Stimulated activated CD8-positive, alpha-beta memory T cell treated with anti-CD3 and anti-CD28 coated beads, Interleukin-7, amount 100 ng/mL, for 1 hour (primary cell): ENCODE measurements at places on chromosomes 6 and 20.

DNA sequence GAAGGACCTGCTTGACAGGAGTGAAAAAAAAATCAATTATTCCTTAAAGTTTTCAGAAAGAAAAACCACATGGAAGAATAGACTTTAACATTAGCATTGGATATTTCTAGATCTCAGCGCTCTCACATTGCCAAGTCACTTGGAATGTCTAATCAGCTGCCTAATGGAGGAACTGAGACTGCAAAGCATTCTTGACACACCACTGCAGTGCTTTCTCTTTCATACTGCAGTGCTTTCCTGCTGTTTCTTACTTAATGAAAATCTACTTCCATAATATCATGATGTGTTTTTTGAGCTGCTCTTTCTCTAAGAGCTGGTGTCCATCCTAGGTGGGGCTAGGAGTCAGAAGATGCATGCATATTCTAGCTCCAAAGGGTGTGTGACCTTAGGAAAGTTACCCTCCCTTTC lies 20.4 kb upstream of the MCM3 start:
- DNase-seq, result no peak

DNA sequence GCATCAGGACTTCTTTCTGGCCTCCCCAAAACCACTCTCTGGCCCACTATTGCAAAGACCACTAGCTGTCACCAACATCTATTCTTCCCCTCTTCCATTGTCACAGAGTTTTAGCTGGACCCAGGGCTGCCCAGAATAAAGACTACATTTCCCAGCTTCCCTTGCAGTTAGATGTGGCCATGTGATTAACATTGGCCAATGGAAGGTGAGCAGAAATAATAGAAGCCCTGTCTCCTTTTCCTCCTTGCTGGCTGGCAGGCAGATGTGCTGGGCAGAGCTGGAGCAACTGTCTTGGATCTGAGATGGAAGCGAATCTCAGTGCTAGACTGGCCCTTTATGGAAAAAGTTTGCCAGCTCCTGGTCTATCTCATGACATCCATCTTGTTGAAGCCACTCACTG lies 97.0 kb downstream of the KCNB1 start:
- DNase-seq, result no peak

DNA sequence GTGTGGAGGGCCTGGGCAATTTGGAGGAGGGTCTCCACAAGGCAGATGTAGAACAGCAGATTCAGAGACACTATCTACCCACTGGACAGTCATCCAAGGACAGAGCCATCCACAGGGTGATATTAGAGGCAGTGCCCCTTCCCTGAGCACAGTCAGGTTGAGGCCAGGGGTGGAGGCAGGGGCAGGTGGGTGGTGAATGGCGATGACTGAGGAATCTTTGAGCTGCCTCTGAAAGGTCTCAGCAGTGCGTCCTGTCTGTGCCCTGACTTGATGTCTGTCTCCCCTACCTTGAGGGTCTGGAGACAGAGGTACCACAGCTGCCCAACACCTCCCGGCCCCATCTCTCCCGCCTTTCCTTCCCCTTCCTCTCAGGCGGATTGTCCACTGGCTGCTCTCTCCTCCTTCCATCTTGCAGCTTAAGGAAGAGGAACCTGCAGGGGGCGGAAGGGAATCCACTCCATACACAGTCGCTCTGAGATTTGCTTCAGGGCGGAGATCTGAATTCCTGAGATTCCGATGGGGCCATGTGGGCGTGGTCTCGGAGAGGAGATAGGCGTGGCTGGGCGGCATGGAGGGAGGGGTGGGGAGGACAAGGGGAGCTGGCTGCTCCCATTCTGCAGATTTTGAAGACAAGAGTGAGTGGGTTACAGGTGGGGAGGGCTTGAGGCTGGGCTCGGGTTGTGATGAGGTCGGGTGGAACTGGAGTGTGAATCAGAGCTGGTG lies 1.7 kb downstream of the MUCL3 start:
- DNase-seq, result no peak

GRCh38 chr6:133447924-133448323 lies 206.8 kb downstream of the EYA4 start:
- DNase-seq, result no peak

GRCh38 chr6:144690133-144690532 lies 405.0 kb downstream of the UTRN start:
- no peak for DNase-seq

DNA sequence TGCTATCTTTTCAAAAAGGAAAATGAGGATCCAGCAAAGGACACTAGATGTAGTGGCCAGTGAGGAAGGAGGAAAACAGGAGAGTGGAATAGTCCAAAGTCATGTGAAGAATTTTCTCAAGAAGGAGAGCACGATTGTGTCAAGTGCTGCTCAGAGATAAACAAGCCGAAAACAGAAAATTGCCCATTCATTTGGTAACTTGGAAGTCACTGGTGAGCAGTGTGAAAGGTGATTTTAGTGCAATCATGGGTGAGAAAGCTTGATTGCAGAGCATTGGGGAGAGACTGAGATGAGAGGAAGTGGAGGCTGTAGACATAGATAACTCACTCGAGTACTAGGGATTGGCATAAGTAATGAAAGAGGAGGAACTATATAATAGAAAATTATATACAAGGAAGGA lies 26.0 kb upstream of the PRDM1 start:
- DNase-seq, result no peak
